ENCODE measurements at places on chromosomes 1 and 21.
A peak's percentile ranks its signal among the peaks of the same experiment; 100 is the strongest.

GRCh38 chr21:33325222-33326067, 675 bp downstream of the IFNAR1 start:
- DNase-seq, result peak; percentile 50

GRCh38 chr1:40792036-40792435, 8.4 kb downstream of the KCNQ4 start:
- no peak for DNase-seq

- no peak for DNase-seq
Measured at GRCh38 chr1:172185211-172185610, 235.3 kb upstream of the C1orf105 start.

GRCh38 chr1:229454056-229454455, 20.2 kb upstream of the ACTA1 start:
- DNase-seq, result no peak

- no peak for DNase-seq
Measured at GRCh38 chr1:30109853-30110252, 613.5 kb downstream of the MATN1 start.

DNA sequence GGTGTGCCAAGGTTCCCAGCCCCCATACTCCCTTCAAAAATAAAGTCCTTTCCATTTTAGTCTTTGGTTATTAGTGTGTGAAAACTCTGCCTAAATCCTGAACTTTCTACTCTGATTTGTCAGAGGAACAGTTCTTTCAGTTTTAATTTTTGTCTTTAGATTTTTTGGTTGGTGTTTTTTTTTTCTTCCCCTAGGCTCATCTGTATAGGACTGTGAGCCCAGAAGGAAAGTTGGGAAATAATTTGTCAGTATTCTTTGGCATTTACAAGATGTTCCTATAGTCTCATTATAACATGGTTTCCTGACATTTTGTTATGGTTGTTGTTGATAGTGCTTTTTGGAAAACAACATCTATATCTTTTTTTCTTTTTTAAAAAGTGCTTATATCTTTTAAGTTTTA, 38.0 kb downstream of the LAMC1 start:
- no peak for DNase-seq

DNA sequence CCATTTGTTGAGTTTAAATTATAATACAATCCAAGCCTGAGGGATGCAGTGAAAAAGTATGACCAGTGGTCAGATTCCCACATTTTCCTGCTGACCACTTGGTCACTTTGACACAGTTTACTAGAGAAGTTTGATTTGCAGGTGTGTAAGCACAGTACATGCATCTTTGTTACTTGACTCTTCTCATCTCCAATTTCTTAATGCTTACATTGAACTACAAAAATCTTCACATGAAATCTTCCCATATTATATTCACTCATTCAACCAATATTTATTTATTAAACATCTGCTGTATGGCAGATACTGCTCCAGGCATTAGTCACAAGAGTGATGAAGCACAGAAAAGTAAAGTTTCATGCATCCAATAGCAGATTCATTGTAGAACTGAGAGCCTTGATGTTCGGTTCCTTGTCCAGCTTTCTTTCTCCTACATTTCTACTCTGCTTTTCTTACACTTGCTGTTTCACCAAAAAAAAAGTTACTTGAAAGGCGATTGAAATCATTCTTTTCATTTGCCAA, 211.7 kb downstream of the NFIA start:
- no peak for DNase-seq

DNA sequence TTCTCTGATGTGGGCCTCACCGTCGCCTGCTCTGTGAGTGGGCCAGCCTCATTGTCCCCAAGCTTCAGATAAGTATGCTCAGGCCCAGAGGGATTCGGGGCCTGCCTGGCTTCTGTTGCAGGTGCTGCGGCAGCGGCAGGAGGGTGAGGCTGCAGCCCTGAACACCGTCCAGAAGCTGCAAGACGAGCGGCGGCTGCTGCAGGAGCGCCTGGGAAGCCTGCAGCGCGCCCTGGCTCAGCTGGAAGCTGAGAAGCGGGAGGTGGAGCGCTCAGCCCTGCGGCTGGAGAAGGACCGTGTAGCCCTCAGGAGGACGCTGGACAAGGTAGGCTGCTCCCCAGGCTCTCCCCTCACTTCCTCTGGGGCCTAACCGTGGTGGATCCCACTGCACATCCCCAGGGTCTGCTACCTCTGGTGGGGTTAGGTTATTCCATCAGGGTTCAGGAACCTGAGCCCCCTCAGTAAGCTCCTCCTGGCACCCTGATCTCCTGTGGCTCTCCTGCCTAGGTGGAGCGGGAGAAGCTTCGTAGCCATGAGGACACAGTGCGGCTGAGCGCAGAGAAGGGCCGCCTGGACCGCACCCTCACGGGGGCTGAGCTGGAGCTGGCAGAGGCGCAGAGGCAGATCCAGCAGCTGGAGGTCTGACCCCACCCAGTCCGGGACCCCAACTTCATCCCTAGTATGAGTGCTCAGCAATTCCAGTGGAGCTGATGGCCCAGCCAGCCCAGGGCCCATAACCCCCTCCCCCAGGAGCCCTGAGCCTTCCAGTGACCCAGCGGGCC, 10.1 kb downstream of the MFAP2 start:
- DNase-seq, result no peak

DNA sequence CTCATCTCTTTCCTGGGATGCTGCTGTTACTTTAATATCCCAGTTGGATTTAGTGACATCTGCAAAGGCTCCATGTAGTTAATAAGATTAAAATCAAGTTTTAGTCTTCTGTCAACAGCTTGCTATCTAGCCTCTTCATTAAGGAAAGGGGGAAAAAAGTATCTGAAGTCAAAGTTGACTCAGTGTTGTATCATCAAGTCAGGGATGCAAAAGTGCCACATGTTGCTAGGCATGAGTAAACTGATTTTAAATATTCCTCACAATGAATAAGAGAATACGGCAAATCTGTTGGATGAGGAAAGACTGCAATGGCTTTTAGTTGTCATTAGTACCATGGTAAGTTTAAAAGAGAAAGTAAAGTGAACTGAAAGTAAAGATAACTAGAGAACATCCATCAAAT, 383.2 kb upstream of the ZRANB2 start:
- no peak for DNase-seq

- no peak for DNase-seq
Measured at GRCh38 chr1:203427451-203427850, 48.2 kb upstream of the PRELP start.

GRCh38 chr1:111406321-111406768, 21.2 kb downstream of the OVGP1 start:
- no peak for DNase-seq

GRCh38 chr1:17140279-17140678, 21.0 kb upstream of the PADI2 start:
- DNase-seq, result no peak

DNA sequence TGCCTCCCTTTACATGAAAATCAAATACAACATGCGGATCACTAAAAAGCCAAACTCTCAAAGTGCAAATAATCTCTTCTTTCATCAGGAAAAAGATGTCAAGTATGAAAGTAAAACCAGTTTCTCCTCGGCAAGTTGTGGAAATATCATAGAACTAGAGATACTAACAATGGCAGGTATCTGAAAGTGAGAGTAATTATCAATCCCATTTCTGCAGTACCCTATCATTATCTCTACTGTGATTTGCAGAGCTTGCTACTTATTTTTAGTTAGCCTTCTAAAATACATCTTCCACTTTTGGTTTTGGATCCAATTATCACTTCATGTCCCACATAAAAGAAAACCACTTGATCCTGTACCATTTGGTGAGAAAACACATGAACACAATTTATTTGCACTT, 3.0 kb downstream of the TP53BP2 start:
- DNase-seq, result no peak

GRCh38 chr1:165697881-165698760, at the start of gene ALDH9A1:
Gene ALDH9A1, minus strand, starts transcription at chr1:165698562. Its CDS starts 4 bp downstream, at chr1:165698558.
- DNase-seq, result peak; percentile 80

GRCh38 chr1:185886671-185887070, 152.5 kb downstream of the HMCN1 start:
- DNase-seq, result no peak

DNA sequence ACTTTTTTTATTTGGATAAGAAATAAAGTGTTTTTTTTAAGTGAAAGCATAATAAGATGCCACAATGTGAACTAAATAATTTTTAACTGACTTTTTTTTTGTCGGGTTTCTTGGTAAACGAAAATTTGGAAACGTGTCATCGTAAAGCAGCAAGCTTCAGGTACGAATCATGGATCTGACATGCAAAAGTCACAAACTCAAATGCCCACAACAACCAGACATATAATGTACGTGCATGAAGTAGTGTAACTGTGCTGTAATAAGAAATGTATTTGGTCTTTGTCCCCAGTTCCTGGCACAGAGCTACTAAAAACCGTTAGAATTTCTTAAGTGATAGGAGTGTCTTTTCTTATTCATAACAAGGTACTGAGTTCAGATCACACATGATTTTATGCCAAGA, 44.3 kb upstream of the LRRC7 start:
- DNase-seq, result no peak

Measured in hematopoietic multipotent progenitor cell treated with erythropoietin and hydrocortisone succinate and interleukin-3 and kit ligand, for 15 days (in vitro differentiated cells).